Spinal cord (tissue), 10 donors: ENCODE measurements at places on chromosomes 3 and 15. TPM values are rescaled to one million over a fixed set of nuclear protein-coding genes. Genes with fewer than 3 reads are reported as not detected.

SENP8 gene
- total RNA-seq: 5.1 TPM

ITGB5 gene
- 32.8 TPM for total RNA-seq

FRMD5 gene
- 20.8 TPM for total RNA-seq

PLSCR2 gene
- 0.22 TPM for total RNA-seq

IL16 gene
- total RNA-seq: 4.3 TPM

C3orf85 gene
- total RNA-seq: not detected

PARP3 gene
- total RNA-seq: 13.2 TPM
